ENCODE measurements at places on chromosomes 16 and 17. TPM values are rescaled to one million over a fixed set of nuclear protein-coding genes. Genes with fewer than 3 reads are reported as not detected.

GRCh38 chr17:79888009-79888540, 48.8 kb upstream of the CBX4 start:
- no peak for DNase-seq

DNA sequence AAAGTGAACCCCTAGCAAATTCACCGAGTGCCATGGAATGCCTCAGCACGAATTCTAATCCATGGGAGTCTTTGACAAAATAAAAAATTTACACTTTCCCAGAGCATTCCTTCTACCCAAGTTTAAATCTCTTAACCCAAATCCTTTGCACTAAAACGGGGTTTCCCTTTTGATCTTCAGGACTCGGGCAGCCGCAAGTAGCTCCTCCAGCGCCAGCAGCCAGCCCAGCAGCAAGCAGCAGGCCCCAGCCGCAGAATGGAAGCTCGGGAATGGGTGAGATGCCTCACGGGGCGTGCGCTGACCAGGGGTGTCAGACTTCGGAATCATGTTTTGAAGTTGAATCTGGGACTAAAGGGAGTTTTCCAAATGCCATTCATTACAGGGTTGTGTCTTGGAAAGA, 42.4 kb downstream of the RPA1 start:
- no peak for DNase-seq

GIT1 gene
- 33.1 TPM for polyA plus RNA-seq

TMEM235 gene
- 0.14 TPM for polyA plus RNA-seq

SOST gene
- not detected for polyA plus RNA-seq

Measured in muscle of leg (tissue), 16 donors.